Stimulated activated CD8-positive, alpha-beta memory T cell treated with anti-CD3 and anti-CD28 coated beads, Interleukin-7, amount 100 ng/mL, for 1 hour (primary cell): ENCODE measurements at places on chromosomes 5 and 9.

DNA sequence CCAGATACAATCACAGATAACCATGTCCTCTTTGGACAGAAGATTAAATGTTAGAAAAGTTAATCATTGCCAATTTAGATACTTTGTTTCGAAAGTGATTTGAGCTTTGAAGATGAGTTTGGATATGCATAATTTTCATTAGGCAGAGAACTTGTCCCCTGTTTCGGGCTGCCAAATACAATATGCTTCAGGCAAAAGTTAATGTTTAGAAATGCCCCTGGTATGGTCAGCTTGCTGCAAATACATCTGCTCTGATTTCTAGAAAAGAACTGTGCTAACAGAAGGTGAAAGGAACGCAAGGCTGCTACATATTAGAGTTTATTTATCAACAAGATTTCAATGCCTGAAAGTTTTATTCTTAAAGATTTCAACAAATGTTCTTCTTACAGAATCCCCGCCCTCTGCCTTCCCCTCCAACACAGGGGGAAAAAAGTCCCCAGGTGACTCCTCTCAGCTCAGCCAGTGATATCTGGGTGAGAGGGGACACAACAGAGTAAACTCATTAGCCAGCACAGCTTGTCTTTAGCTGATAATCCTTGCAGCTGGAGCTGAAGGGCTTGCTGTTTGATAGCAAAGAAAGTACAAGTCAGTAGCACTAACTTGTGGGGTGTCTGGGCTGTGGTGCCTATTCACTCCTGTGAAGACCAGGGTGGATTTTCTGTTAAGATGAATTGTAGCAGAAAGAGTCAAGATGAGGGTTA lies 435.7 kb downstream of the DMAC1 start:
- no peak for DNase-seq

DNA sequence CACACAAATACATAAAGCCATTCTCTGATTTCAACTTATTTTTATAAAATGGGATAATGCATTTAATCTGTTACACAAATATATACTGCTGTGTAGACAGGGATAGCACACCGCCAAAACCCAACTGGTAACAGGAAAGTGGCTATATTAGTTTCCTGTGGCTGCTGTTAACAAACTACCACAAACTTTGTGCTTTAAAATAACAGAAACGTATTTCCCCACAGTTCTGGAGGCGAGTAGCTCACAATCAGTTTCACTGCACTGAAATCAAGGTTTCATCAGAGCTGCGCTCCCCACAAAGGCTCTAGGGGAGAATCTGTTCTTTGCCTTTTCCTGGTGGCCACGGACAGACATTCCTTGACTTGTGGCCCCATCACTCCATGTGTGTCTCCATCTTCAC lies 94.0 kb downstream of the MLLT3 start:
- no peak for DNase-seq

- DNase-seq = no peak
Observed at GRCh38 chr9:33137781-33138264, 29.3 kb downstream of the B4GALT1 start.

DNA sequence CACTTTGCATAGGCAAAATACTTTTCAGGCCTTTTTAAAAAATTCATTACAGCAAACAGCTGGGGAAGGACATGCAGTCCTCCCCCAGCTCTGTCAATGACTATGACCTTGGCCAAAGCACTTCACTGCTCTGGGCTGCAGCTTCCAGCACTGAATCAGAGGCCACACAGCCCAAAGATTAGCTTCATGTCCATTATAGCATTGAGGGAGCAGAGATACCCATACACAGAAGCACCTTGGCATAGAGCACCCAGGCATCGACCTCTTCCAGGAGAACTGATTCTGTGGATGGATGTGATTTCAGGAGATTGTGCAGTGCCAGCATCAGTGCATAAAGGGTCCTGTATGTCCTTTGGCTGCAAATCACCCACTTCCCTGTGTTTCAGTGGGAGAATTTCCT lies 241.9 kb downstream of the MARCHF11 start:
- no peak for DNase-seq

GRCh38 chr5:78791501-78792100 lies 143.0 kb upstream of the LHFPL2 start:
- DNase-seq = no peak

GRCh38 chr5:106894964-106895363 lies 775.8 kb downstream of the EFNA5 start:
- no peak for DNase-seq
